ENCODE measurements at places on chromosomes 2 and 18. TPM values are rescaled to one million over a fixed set of nuclear protein-coding genes. Genes with fewer than 3 reads are reported as not detected.

DNA sequence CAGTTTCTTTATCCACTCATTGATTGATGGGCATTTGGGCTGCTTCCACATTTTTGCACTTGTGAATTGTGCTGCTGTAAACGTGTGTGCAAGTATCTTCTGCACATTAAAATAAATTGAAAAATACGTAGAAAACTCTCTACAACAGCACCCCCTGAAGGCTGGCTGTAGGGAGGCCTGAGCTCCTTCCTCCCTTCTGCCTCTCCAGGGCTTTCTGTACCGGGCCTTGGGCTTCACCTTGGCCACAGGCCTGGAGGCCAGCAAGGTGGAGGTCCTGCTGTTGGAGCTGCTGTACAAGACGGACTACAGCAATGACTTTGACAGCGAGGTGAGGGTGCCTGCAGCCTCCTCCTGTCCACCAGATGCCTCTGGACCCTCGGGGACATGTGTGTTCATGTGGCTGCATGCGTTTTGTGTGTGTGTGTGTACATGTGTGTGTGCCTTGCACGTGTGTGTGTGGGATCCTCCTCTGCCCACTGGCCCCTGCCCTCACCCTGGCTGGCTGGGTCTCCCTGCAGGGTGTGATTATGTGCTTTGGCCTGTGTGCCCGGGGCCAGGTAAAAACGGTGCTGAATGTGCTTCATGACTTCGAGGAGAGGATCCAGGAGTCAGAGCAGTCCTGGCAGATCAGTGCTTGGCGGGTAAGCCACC lies 29.2 kb downstream of the MROH2A start:
- DNase-seq = no peak

GRCh38 chr2:207530160-207531031 lies 634 bp downstream of the CREB1 start:
- DNase-seq = peak; percentile 55

- DNase-seq = no peak
Observed at GRCh38 chr18:808086-808485, 4.0 kb downstream of the YES1 start.

The SLC40A1 gene
- 4.5 TPM for total RNA-seq

- DNase-seq = no peak
Observed at GRCh38 chr2:181393472-181393871, 63.7 kb upstream of the ITGA4 start.

- DNase-seq = no peak
Observed at GRCh38 chr18:2958819-2959298, 54.1 kb downstream of the LPIN2 start.

The GAREM1 gene
- total RNA-seq = 0.19 TPM

The CNGA3 gene
- not detected for total RNA-seq

GRCh38 chr2:159399716-159400415 lies 113.4 kb upstream of the WDSUB1 start:
- DNase-seq = no peak

Measured in activated T-cell treated with anti-CD3 and anti-CD28 coated beads, Interleukin-2, amount 50 U/mL, for 72 hours (primary cell).